Activated naive CD4-positive, alpha-beta T cell treated with anti-CD3 and anti-CD28 coated beads, Interleukin-2, amount 50 U/mL, for 16 hours (primary cell): ENCODE measurements at places on chromosomes 1 and 21.

GRCh38 chr1:64878931-64879611, 87.3 kb downstream of the JAK1 start:
- DNase-seq, result no peak

DNA sequence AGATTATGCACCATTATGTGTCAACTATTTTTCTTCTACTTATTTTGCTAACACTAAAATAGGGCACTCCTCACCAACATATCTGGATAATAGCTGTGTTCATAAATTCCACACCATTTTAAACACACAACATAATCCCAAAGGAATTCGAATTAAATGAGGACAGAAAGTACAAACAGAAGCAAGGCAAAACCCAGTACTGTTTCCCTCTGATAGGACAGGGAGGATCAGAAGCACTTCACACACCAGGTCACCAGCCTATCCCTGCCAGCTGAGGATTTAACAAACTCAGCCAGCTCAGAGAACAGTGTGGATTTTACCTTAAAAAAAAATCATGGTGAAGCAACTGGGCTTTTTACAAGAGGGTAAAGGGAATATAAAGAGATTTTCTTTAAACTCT, 20.0 kb downstream of the CRYZ start:
- no peak for DNase-seq

GRCh38 chr1:225866061-225866837, 15.9 kb downstream of the TMEM63A start:
- DNase-seq, result peak; percentile 81

GRCh38 chr1:111965781-111966443, 23.6 kb downstream of the KCND3 start:
- DNase-seq, result no peak

GRCh38 chr1:156751451-156751756, at the start of gene HDGF:
TSS of gene HDGF (minus strand) at chr1:156751675. CDS start at chr1:156751429, 246 bp downstream.
- DNase-seq, result no peak

GRCh38 chr1:41396084-41396483, 34.9 kb downstream of the FOXO6 start:
- no peak for DNase-seq
